ENCODE measurements at places on chromosomes 16 and 17. TPM values are rescaled to one million over a fixed set of nuclear protein-coding genes. Genes with fewer than 3 reads are reported as not detected.

The FNDC8 gene
- not detected for total RNA-seq

- peak; percentile 45 for DNase-seq
Measured at GRCh38 chr17:42676424-42677011, at the start of gene PLEKHH3. TSS of gene PLEKHH3 (minus strand) at chr17:42676994. CDS start at chr17:42676563, 431 bp downstream.

- peak; percentile 68 for DNase-seq
Measured at GRCh38 chr17:81253358-81254131, 14.4 kb downstream of the NDUFAF8 start.

- DNase-seq: no peak
Measured at GRCh38 chr16:65388592-65388991, 266.7 kb upstream of the CDH11 start.

DNA sequence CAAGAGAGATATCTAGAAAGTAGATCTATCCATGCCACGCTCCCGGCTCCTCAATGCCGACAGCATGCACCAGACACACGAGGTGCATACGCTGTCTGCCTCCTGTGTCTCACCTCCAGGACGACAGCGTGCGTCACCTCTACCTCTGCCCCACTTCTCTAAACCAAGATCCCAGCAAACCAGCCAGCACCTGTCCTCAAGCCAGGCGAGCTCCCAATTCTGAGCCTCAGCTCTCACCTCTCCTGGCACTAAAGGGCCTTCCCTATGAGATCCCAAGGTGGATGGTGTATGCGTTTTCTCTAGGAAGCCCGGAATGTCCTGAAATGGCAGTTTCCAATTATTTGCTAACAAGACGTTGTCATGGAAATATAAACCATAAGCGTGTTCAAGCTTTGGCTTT, 36.2 kb upstream of the RCVRN start:
- no peak for DNase-seq

DNA sequence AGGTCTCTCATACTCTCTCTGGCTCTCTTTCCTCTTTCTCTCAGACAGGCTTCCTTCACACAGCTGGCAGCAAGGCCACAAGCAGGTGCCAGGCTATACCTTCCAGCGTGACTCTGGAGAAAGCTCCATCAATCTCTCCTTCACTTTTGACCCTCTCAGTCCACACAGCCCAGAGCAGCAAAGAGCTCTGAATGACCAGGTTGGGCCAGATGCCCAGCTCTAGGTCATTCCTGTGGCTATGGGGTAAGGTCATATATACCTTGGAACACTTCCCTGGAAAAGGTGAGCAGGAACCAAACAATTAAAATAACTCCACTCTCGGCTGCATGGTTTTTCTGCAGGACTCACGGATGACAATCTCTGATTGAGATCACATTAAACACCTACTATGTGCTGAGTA, 8.8 kb downstream of the ADAP2 start:
- no peak for DNase-seq

The SLC6A2 gene
- total RNA-seq: not detected

The CTDNEP1 gene
- total RNA-seq: 179 TPM

DNA sequence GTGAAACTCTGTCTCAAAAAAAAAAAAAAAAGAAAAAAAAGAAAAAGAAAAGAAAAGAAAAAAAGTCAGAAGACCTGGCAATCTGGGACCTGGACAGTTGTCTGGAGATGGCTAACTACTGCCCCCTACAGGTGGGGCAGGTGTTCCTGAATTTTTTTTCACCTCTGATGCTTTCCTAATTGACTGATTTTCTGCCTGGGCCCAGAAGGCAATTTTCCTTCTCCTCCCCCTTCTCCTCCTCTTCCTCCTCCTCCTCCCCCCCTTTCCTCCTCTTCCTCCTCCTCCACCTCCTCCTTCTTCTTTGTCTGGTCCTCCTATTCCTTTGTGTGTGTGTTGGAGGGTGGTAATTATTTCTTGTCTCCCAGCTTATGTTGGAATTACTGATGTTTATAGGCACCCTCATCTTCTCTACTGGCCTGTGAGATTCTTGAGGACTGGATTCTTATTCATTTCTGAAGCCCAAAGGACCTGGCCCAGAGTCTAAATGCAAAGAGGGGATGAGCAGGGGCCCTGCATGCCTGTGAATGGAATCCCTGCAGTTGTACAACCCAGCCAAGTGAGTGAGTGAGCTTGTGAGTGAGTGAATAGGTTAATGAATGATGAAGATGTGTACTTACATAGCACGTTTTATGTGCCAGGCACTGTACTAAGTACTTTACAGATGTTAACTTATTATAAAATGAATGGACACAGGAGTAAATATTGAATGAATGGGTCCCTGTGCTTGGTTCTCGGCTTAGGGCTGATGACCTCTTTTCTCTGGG, 26.9 kb downstream of the IRX5 start:
- DNase-seq: no peak

The ADAM11 gene
- total RNA-seq: 6.0 TPM

GRCh38 chr17:39114723-39115122, 36.7 kb downstream of the PLXDC1 start:
- no peak for DNase-seq

- no peak for DNase-seq
Measured at GRCh38 chr17:47287068-47287467, 33.4 kb downstream of the ITGB3 start.

- DNase-seq: no peak
Measured at GRCh38 chr17:82780971-82781893, 29.4 kb downstream of the TBCD start.

- no peak for DNase-seq
Measured at GRCh38 chr17:50218771-50219315, 17.4 kb upstream of the COL1A1 start.

DNA sequence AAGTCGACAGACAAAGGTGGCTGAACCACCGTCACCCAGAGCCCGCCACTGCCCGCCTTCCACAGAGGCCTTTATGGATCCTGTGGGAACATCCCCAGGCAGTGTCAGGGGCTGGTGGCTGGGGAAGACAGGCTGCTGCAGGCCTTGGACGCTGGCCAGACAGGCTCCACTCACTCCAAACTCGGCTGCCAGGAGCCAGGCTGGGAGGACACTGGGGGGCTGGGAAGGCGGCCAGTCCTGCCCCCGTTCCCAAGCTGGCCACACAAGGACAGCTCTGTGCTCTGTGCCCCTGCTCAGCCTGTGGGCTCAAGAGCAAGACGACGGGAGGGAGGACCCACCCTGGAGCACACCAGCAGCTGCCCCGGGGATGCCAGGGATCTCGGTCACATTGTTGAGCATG, 7.6 kb upstream of the LCAT start:
- DNase-seq: no peak

- DNase-seq: no peak
Measured at GRCh38 chr16:23031508-23032098, 117.6 kb downstream of the USP31 start.

- no peak for DNase-seq
Measured at GRCh38 chr17:5585836-5586521, 1.7 kb upstream of the NLRP1 start.

DNA sequence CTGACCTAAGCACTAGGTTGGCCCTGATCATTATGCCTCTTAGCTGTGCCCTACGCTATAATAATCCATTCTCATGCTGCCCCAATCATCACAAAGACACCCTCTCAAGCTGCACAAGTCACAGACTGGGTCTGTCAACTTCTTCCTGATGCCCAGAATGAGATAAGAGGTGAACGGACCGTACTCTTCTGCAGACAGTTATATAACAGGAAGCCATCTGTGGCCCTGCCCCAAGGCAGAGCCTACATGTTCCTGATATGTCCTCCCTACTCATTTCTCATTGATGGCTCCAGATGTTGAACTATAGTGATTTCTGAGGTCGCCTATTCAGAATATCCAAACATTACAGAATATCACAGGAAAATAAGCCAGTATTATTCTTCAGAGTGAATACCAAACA, 471.6 kb upstream of the ERCC4 start:
- DNase-seq: no peak

DNA sequence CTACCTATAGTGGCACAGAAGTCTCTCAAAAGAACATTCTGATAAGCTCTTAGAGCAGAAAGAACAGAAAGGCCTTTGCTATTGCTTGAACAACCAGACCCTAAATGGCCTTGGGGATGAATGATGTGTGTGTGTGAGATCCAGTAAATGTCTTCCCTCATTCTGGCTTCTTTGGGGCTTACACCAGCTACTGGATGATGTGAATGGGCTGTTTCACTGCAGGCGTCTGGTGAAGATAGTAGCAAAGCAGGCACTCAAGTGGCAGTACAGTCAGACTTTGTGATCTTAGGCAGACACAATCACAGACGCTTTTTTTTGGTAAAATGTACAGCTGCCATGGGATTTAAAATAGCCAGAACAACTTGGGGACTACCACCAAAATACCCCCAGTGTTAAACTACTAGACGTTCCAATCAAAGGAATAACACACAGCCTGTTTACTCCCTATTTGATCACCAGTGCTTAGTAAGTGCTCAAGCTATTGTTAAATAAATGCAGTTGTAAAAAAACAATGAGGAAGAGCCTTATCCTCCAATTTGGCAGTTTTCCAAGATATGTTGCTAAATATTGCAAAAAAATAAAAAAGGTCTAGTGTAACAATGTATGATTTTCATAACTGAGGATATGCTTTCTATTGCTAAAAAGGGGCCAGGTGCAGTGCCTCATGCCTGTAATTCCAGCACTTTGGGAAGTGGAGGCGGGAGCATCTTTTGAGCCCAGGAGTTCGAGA, 17.9 kb downstream of the NDUFAB1 start:
- no peak for DNase-seq

GRCh38 chr16:2749476-2749875, 3.0 kb upstream of the SRRM2 start:
- DNase-seq: no peak

The UNKL gene
- 26.2 TPM for total RNA-seq

- DNase-seq: no peak
Measured at GRCh38 chr17:3553419-3554401, 3.9 kb downstream of the TRPV3 start.

DNA sequence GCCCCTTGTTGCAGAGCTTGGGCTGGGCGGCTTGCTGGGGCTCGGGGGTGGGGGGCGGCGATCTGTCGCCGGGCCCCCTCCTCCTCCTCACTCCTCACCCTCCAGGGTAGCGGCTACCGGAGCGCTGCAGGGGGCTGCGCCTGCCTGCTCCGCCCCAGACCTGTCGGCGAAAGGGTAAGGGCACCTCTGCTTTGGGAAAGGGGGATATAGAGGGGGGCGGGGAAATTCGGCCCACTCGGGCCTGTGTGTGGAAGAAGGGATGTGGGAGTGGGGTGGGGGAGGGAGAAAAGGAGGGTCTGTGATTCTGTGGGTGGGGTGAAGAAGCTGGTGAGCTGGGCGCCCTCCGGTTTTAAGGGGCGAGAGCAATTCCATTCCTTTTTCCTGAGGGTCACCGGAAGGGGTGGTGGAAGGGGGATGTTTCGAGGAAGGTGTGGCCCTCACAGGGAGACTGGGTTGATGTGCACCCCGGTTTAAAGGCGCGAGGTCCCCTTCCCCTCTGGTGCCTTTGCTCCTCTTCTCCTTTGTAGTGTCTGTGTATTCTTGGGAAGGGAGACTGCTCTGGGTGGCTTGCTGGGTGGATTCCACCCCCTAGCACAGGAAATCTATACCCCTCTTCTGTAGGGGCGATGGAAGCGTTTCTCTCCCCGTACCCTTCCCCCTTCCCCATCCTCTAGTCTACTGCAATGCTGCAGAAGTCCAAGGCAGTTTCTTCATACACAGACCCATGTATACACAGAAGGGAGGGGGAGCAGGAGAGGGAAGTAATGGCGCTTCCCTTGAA, 878 bp downstream of the TAOK1 start:
- peak; percentile 6 for DNase-seq

The RND2 gene
- 17.8 TPM for total RNA-seq

- no peak for DNase-seq
Measured at GRCh38 chr16:31367853-31368252, 12.9 kb downstream of the ITGAX start.

- no peak for DNase-seq
Measured at GRCh38 chr16:4972938-4973587, 14.9 kb downstream of the SEC14L5 start.

GRCh38 chr16:54655121-54655590, 275.5 kb upstream of the IRX5 start:
- DNase-seq: no peak

GRCh38 chr16:65793781-65794180, 572.7 kb upstream of the CDH5 start:
- DNase-seq: no peak

DNA sequence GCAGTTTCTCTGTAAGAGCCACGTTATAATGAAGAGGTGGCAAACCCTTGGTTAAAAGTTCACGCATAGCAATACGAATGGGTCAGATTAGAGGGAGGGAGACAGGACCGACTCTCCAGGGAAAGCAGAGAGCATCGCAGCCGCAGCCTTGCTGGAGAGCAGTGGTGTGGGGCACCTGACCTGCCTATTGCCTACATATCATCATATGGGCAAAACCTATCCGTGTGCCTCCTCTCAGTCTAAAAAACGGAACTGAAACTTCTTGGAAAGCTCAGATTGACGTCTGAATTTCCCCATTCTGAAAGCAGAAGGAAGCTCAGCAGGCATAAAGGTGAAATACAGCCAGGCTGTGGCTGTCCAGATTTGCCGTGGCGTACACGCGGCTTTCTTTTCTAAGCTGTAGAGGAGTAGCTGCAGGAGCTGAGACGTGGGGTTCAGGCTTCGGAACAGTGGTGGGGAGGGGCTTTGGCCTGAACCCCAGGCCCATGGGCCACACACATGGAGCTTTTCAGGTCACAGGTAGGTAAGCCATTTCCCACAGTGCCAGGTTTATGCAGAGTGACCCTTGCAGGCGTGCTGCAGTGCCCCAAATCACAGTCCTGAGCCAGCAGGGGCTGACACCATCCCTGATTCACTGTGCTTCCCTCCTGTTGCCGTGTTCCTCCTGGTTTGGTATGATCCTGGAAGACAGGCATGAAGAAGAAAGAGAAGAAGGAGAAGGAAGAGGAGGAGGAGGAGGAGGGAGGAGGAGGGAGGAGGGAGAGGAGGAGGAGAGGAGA, 41.6 kb upstream of the TNRC6C start:
- no peak for DNase-seq

DNA sequence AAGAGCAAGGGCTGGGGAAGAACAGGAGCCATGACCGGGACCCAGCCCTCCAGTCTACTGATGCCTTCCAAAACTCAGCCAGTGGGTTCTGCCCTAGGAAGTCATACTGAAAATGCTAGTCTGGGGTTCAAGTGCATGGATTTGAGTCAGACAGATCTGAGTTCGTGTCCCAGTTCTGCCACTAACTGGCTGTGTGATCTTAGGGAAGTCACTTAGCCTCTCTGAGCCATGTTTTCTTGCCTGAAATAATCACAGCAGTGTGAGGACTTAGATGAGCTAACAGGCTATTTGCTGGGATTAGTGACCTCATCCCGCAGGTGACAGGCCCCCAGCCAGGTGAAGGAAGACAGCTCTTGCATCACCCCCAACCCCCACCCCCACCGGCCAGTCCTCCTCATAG, 4.4 kb downstream of the GRIN2C start:
- no peak for DNase-seq

- DNase-seq: peak; percentile 48
Measured at GRCh38 chr16:30010844-30011713, at the start of gene DOC2A. TSS of gene DOC2A (minus strand) at chr16:30011027. CDS start at chr16:30010222, 805 bp downstream.

DNA sequence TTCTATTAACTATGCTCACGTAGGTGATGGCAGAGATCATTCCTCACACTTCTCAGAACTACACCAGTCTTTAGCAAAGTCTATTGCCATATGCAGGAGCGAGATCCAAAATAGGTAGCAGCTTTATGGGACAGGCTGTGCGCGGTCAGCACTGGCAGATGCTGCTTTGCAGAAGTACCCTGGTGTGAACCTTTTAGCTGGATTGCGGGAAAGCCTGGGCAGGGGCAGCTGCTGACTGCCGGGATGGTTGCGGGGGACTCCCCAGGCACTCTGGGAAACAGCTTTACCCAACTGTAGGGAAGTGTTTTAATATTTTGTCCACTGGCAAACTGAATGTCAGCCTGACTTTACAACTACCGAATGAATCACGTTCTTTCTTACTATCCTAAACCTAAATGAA, 251.3 kb downstream of the HS3ST3A1 start:
- no peak for DNase-seq
